Stimulated activated CD4-positive, alpha-beta T cell treated with anti-CD3 and anti-CD28 coated beads, TNF-alpha, amount 100 ng/mL, for 1 hour (primary cell): ENCODE measurements at places on chromosomes 7 and 10.

GRCh38 chr10:43389867-43390266 is 18.4 kb downstream of the FXYD4 start:
- DNase-seq: no peak

GRCh38 chr7:87058744-87059524 is 520 bp downstream of the ELAPOR2 start:
- no peak for DNase-seq

DNA sequence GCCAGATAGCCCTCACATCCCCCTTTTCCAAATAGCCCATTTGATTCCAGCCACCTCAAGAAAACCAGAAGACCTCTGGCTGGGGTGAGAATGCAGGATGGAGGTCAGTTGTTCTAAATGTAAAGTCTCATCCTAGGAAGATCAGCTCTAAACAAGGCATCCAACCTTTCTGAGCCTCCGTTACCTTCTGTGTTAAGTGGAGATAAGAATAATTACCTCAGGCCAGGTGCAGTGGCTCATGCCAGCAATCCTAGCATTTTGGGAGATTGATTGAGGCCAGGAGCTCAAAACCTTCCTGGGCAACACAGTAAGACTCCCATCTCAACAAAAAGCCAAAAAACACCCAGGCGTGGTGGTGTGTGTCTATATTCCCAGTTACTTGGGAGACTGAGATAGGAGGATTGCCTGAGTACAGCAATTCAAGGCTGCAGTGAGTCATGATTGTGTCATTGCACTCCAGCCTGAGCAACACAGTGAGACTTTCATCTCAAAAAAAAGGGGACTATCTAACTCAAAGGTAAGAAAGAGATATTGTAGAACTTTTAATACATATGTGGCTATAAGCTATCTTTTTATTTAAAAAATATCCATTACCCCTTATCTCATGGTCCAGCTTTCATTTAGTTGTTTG is 43.5 kb downstream of the PRTFDC1 start:
- DNase-seq: no peak

GRCh38 chr10:70891627-70892026 is 3.3 kb upstream of the PCBD1 start:
- no peak for DNase-seq

- DNase-seq: no peak
These were observed 49.5 kb downstream of the ZNF37A start for GRCh38 chr10:38143587-38143986.

- no peak for DNase-seq
These were observed 1264.5 kb upstream of the PHF14 start for GRCh38 chr7:9709216-9709615.

GRCh38 chr7:69564454-69565417 is 33.5 kb upstream of the AUTS2 start:
- no peak for DNase-seq

- DNase-seq: no peak
These were observed 126.0 kb upstream of the CALN1 start for GRCh38 chr7:72538147-72538546.

DNA sequence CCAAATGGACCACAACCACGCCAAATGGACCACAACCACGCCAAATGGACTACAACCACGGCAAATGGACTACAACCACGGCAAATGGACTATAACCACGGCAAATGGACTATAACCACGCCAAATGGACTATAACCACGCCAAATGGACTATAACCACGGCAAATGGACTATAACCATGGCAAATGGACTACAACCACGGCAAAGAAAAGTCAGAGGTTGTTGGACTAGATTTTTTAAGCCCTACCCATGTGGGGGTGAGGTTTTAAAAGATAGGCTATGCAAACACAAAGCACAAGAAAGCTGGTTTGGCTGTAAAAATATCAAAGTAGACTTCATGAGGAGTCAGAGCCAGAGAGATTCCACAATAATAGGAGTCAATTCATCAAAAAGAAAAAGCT is 55.8 kb downstream of the NCAPG2 start:
- no peak for DNase-seq

- DNase-seq: no peak
These were observed 7.2 kb downstream of the ZNF467 start for GRCh38 chr7:149766135-149766675.

DNA sequence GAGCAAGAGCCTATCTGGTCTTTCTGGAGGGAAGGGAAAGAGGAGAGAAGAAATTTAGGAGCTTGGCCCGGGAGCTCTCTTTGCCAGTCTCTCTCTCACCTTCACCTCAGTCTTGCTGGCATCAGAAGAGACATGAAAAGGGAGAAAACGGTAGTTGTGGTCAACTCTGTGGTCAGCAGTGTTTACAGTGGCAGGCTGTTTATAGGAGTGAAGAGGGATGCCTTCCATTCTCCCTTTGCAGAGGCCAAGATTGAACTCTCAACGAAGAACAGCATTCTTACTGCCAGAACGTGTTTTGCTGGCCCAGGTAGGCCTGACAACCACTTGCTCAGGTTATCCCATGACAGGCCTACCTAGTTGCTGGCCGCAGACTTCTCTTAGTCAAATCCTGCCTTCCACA is 133.3 kb downstream of the CCDC3 start:
- no peak for DNase-seq

- no peak for DNase-seq
These were observed 751.6 kb downstream of the GRID1 start for GRCh38 chr10:85614981-85615380.

DNA sequence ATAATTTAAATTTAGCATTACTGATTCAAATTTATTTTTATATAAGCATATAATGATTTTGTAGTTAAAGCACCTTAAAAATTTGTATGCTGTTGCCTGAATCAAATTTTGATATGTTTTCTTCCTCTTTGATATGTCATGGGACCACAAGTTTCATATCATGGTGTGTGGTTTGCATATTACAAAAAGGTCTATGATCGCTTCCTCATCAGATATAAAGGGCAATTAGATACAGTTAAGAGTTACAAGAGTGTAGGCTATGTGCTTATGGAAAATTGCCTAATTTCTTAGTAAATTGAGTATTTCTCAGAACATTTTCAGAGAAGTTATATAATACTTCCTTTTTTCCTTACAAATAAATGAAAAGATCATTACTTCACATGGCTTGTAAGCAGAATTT is 22.2 kb downstream of the MRC1 start:
- DNase-seq: no peak

DNA sequence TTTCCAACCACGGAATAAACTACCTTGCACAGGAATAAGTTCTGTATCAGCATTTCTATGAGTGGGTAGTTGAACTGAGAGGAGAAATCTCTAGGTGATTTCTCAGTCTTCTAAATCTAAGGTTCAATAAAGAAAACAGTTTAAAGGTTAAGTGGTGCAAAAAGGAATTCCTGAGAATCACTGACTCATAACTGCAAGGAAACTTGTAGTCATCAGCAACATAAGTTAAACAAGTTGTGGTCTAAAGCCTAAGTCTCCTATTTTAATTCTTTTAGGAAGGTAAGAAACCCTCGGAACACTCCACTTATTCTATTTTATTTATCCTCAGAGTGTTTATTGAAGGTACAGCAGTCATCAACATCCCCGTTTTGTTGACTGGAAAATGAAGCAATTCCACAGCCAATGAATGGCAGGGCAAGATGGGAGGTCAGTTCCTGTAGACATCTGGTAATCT is 92.4 kb upstream of the PIK3CG start:
- no peak for DNase-seq

- no peak for DNase-seq
These were observed 61.9 kb downstream of the CREB5 start for GRCh38 chr7:28474282-28474638.

DNA sequence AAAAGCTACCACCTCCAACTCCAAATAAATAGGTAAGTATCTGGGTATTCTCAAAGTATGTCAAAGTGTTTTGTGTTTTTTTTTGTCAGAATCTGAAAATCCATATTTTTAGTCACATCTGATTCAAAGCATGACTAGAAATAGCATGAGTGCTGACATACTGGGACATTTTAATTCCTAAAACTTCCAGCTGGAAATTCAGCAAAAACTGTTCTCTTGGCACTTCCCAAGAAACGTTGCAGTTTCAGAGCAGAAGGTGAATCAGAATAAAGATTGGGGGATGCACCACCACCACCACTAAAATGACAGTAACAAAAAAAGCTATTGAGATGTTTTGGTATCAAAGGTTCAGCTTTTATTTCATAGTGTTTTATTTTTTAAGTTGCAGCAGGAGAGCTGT is 724.6 kb upstream of the CELF2 start:
- DNase-seq: no peak

GRCh38 chr7:35725280-35725680 is 30.3 kb upstream of the HERPUD2 start:
- DNase-seq: no peak

GRCh38 chr10:76382381-76382851 is 951.0 kb downstream of the LRMDA start:
- DNase-seq: no peak

GRCh38 chr10:93921338-93921737 is 27.6 kb downstream of the SLC35G1 start:
- DNase-seq: no peak

DNA sequence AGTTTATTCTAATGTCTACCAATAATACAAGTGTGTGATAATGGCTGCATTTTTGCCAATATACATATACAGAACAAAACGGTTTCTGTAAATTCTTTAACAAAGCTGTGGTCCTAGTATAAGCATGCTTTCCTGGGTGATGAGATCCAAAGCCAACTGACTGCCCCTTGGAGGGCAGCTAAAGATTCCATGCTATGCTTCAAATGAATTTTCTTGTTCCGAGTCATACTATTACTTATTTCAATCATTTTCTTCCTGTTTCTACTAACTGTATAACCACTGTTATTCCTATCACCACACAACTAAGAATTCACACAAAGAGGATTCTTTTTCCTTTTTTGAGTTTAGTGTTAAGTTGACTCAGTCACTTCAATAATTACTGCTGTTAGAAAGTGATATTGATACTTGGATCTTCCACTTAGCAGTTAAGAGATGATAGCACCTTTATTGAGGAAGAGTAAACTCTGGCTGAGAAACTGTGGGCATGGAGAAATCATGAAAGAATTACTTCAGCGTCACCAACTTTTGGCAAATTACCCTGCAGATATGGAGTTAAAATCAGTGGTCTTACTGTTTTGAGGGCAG is 197.5 kb downstream of the ARL4A start:
- DNase-seq: no peak

GRCh38 chr7:91325726-91326125 is 61.5 kb downstream of the FZD1 start:
- DNase-seq: no peak

- DNase-seq: no peak
These were observed 38.0 kb upstream of the RTKN2 start for GRCh38 chr10:62306663-62307062.

DNA sequence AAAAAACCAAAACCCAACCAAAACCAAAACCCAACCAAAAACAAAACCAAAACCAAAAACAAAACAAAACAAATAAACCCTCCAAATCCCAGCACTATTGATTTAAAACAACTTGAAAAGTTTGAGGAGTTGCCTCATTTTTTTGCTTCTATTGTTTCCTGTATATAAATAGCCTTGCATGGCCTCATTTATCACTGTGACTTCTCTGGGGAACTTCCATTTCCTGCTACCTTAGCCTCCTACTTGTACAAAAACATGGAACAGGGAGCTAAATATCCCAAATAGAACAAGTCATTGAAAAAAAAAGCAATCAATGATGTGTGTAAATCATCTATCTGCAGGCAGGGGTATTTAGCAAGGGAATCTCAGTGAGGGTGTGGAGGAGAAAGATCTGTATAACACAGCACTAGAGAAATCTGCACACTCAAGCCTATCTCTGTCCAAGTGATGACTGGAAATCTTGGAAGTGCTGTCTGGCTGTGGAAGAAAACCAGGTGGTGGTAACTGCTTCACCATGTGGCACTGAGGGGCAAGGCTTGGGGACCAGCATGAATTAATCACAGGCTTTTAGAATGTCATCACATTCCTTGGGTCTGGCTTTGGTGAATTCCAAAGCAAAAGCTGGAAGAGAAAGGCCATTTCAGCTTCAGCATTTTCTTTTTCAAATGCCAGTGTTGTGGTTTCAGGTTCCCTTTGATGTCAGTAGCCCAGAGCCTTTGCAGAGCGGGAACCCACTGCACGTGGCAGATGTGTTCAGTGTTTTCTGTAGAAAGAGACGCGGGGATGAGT is 349.5 kb upstream of the ZNF32 start:
- no peak for DNase-seq

DNA sequence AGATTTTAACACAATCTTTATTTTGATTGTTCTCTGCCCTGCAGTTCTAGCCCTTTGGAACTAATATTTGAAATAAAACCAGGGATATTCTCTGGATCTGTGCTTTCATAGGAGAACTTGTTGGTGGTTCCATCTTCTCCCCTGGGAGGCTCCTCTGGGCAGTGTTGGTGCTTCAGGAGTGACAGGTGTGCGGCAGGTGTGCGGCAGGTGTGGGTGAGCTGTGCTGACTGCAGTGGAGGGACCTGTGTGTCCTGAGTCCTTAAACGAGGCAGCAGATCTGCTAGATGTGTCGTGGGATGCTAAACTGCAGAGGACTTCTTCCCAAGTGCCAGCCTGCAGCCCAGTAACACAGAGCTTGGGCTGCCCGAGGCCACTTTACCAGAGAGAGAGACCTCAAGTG is 98.4 kb downstream of the LYZL1 start:
- DNase-seq: no peak

- no peak for DNase-seq
These were observed 560.9 kb downstream of the PTPRN2 start for GRCh38 chr7:158026636-158027265.
